Ovary (tissue), 10 donors: ENCODE measurements at places on chromosomes 2 and 18.

DNA sequence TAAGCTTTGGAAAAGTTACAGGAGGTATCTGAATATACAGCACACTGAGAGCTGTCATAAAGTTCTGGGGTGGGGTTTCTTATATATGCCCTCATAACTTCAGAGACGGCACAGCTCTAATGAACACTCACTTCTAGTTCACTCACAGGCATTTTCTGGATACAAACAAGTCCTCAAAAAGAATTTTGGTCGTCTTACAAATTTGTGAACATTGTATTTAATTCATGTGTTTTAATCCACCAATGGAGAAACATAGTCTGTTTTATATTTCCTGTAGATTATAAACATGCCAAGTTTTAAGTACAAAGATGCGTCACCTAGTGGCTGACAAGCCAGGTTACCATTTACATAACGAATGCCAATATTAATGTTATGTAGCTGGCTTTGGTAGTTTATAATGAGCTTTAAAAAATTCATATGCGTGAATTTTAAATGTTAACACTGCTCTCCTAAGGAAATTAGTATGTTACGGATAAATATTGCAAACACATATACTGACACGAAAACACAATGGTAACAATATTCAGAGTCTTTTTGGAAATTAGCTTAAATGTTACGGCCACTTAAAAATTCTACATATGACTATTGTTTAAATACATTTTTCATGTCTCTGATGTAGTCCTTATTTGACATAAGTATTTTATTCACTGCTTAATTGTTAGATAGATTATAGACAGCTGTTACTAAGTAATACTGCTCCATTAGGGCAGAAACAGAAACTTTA is 2.5 kb downstream of the COL3A1 start:
- no peak for DNase-seq

DNA sequence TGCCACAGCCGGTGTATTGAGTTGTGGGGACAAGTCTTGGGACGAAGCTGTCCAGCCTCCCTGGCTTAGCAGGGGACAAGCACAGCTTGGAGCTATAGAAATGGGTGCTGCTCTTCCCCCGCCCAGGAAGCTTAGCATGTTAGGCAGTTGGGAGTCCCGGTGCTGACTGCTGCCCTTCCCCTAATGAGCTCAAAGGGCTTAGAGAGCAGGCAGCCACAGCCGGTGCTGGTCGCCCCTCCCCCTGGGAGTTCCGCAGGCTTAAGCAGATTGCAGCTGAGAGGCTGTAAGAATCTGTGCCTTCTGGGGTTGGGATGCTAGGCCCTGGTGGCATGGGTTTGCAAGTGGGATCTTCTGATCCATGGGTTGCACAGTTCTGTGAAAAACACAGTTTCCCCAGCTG is 237.3 kb downstream of the DCDC2C start:
- DNase-seq = no peak

DNA sequence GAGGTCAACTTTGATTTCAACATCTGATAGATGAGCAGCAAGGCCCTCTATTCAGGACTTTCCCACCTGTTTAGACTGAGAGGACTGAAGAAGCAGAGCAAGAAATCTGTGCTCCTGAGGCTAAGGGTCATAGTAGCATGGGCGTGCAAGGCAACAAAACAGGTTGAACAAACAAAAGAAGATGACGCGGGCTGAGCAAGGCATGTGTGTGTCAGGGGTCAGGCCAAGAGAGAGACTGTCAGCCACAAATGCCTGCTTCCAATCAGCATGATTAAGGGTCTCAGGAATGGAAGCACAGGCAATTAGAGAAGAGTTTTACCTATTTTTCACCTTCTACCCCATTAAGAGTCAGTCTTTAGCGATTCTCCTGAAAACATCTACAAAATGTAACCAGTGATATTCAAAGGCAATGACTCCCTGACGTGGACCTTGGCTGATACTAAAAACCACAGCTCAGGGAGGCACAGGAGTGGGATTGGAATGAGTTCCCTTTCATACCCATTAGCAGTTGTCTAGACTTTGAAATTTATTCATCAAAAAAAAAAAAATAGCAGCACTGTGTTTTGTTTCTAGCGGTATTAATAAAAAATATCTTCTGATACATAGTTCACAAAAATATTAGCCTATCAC is 81.9 kb downstream of the DYNAP start:
- no peak for DNase-seq

DNA sequence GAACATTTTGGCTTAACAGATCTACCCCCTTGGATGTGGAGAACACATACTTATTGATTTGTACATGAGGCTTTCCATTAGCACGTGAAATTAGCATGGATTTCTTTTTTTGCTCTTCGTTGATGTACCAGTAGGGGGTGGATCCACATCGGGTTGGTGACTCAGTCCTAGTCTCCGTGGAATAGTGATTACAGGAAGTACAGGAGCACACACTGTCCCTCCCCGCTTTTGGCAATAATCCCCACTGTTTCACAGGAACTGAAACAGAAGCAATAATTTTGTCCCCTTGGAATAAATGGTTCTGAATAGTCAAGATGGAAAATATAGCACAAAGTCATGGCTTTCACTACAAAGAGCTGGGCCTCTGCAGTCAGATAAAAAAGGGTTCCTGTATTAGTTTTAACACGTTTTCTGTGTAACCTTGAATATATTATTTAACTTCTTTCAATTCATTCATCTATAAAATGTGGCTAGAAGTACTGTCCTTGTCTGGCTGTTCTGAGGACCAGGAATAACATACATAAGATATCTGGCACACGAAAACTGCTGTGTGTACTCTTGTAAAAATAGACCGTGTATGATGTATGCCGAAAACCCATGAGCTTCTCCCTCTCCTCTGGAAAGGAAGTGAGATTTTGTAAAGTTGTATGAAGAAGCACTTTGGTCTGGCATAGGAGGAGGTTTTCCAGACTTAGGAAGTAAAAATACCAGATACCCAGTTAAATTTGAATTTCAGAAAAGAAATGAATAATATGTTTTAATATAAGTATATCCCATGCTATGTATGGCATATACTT is 229.2 kb downstream of the GALR1 start:
- no peak for DNase-seq

GRCh38 chr18:63264871-63265270 is 54.7 kb downstream of the BCL2 start:
- no peak for DNase-seq
